Thoracic aorta (tissue), 2 donors: ENCODE measurements at places on chromosomes 6 and 20. TPM values are rescaled to one million over a fixed set of nuclear protein-coding genes. Genes with fewer than 3 reads are reported as not detected.

SIRPG gene
- total RNA-seq: 3.8 TPM

DLK2 gene
- not detected for total RNA-seq

EDN1 gene
- total RNA-seq: 6.5 TPM

CLDN20 gene
- not detected for total RNA-seq

GRCh38 chr6:139114746-139115145 lies 20.1 kb upstream of the HECA start:
- H3K36me3 ChIP-seq: no peaks in the 10 kb centered on the region
- no peaks in the 10 kb centered on the region for H3K4me1 ChIP-seq
- no peak for DNase-seq
- H3K27ac ChIP-seq: no peak overlapping the region

DNA sequence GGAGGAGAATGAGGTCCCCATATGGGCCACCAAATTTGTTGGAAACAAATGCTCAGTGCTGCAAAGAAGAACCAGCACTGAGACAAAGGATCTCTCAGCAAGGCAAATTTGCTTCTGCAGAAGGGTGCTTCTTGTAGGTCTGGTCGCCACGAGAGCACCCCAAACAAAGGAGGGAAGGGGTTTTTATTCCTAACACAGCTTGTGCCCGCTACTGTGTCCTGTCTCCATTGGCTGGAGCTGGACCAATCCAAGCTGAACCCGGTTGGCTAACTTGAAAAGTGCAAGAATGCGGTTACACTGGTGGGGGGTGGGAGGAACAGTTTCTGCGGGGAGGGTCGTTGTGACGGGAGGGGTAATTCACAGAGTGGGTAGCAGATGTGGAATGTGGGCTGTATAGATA lies 54.1 kb upstream of the TULP1 start:
- H3K36me3 ChIP-seq: no peaks in the 10 kb centered on the region
- no peak overlapping the region for H3K4me3 ChIP-seq
- DNase-seq: no peak

DNA sequence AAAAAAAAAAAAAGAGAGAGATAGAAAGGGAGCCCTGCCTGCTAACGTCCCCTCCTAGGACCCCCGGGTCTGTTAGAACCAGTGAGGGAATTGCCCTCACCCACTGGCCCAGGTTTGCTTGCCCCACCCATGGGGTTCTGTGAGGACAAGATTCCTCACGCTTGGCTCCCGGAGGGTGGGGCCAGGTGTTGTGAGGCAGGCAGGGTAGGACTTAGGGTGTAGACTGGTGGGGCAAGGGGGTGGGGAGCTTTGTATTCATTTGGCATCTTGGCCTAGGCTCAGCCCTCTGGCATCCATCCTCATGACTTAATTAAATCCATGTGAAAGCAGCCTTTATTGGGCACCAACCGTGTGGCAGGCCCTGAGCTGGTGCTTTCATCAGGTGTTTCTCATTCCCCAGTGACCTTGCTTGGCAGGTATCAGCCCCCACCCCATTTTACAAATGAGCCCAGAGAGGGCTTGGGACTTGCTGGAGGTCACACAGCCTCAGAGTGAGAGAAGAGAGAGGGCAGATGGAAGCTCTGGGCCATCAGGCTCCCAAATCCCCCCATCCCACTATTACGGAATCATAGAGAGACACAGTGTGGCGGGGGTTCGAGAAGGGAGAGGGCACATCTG lies 19.0 kb downstream of the RAB44 start:
- no peaks in the 10 kb centered on the region for H3K27me3 ChIP-seq
- no peaks in the 10 kb centered on the region for H3K4me1 ChIP-seq
- no peak overlapping the region for H3K27ac ChIP-seq

DNA sequence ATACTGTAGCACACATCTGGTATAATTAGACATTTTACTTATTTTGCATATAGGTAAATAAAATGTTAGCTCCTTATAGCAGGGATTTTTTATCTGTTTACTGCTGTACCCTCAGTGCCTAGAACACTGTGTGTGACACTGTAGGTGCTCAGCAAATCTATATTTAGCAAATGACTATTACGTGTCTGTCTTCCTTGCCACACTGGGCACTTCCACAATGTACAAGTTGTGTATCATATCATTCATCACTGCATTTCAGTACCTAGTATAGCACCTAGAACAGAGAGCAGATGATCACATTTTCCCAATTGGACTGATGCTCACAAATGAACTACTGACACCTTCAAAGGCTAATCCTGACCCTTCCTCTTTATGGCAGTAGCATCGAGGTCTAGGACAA lies 115.6 kb downstream of the MYB start:
- H3K27ac ChIP-seq: no peak overlapping the region
- H3K27me3 ChIP-seq: no peaks in the 10 kb centered on the region
- H3K4me1 ChIP-seq: no peaks in the 10 kb centered on the region
- H3K4me3 ChIP-seq: no peak overlapping the region
- H3K36me3 ChIP-seq: no peaks in the 10 kb centered on the region
- DNase-seq: no peak

GRCh38 chr6:161954077-161954476 lies 680.2 kb upstream of the AGPAT4 start:
- H3K36me3 ChIP-seq: no peaks in the 10 kb centered on the region
- no peak for DNase-seq
- H3K27me3 ChIP-seq: no peaks in the 10 kb centered on the region

DNA sequence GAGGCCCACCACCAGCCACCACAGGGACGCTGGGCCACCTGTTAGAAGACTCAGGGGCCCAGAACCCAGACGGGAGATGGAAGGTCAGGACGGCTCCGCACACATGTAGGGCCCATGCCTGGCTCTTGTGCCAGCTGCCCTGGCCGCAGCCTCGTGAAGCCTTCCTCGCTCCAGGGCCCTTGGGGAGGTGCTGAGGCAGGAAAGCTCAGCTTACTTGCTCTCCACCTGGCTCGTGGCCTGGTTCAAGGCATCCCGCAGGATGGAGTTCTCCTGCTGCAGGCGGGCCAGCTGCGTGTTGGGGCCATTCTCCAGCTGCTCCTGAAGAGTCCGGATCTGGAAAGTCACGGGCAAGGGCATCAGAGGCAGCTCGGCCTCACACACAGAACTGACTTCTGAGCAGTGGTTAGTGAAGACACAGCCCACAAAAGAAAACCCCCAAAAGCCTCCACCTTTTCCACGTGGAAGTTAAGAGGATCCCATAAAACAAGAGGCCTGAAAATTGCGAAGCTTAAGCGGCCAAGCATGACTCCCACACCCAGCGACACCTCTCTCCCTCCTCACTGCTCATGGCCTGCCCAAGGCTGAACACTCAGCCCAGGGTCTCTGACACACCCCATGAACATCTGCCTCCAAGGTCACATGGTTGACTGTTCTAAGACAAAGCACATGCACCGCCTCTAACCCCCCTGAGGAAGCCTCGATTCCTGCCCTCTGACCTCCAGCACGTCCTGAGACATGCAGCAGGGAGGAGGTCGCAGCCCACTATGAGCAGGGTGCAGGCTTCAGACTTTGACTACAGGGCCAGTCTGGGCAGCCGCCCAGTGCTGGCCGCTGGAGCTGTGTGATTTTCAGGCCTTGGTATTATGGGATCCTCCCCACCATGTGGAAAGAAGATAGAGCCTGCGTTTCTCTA lies 46.5 kb downstream of the RRBP1 start:
- peak overlapping the region; percentile 57 for H3K27ac ChIP-seq
- H3K36me3 ChIP-seq: peaks cover 34% of the 10 kb centered on the region
- no peaks in the 10 kb centered on the region for H3K27me3 ChIP-seq
- no peak overlapping the region for H3K4me3 ChIP-seq

- H3K4me3 ChIP-seq: no peak overlapping the region
- H3K27ac ChIP-seq: peak overlapping the region; percentile 81
- DNase-seq: peak; percentile 26
- H3K36me3 ChIP-seq: no peaks in the 10 kb centered on the region
- no peaks in the 10 kb centered on the region for H3K27me3 ChIP-seq
These were observed 89.8 kb upstream of the UST start for GRCh38 chr6:148657048-148657447.

- no peak overlapping the region for H3K27ac ChIP-seq
- H3K4me1 ChIP-seq: peaks cover 6% of the 10 kb centered on the region
These were observed 27.2 kb downstream of the DUSP22 start for GRCh38 chr6:319177-320131.

- no peak overlapping the region for H3K4me3 ChIP-seq
- H3K4me1 ChIP-seq: no peaks in the 10 kb centered on the region
- H3K27ac ChIP-seq: no peak overlapping the region
- H3K27me3 ChIP-seq: no peaks in the 10 kb centered on the region
- no peaks in the 10 kb centered on the region for H3K36me3 ChIP-seq
- DNase-seq: no peak
These were observed 308.5 kb downstream of the CLIC5 start for GRCh38 chr6:45707176-45707575.

DNA sequence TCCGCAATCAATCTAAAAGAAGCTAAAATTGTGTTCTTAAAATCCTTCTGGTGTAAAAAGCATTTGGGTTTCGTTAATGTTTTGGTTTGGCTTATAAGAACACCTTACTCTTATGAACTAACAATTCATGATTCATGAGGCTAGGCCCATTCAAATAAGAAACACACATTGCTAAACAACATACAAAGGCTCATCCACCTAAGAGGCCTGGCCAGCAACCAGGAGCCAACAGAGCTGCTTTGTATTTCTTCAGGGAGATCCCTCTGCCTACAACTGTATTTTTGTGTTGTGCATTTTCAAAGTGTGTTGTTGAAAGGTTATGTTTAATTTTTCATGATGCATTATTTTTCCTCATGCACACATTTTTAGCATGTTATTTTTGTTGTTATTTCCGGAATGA lies 98.6 kb downstream of the PTPRK start:
- H3K4me3 ChIP-seq: no peak overlapping the region
- no peak overlapping the region for H3K27ac ChIP-seq
- H3K36me3 ChIP-seq: no peaks in the 10 kb centered on the region
- H3K4me1 ChIP-seq: peaks cover 41% of the 10 kb centered on the region
- no peak for DNase-seq
- H3K27me3 ChIP-seq: no peaks in the 10 kb centered on the region

- H3K27ac ChIP-seq: no peak overlapping the region
- no peaks in the 10 kb centered on the region for H3K36me3 ChIP-seq
- H3K4me3 ChIP-seq: no peak overlapping the region
- no peaks in the 10 kb centered on the region for H3K4me1 ChIP-seq
- no peaks in the 10 kb centered on the region for H3K27me3 ChIP-seq
These were observed 160.1 kb downstream of the C6orf58 start for GRCh38 chr6:127737009-127737486.

GRCh38 chr6:151001387-151002056 lies 136.0 kb downstream of the MTHFD1L start:
- H3K4me1 ChIP-seq: peaks cover 11% of the 10 kb centered on the region
- H3K4me3 ChIP-seq: no peak overlapping the region
- H3K36me3 ChIP-seq: peaks cover under 1% of the 10 kb centered on the region
- DNase-seq: no peak

- H3K36me3 ChIP-seq: no peaks in the 10 kb centered on the region
- H3K4me3 ChIP-seq: no peak overlapping the region
- H3K27me3 ChIP-seq: no peaks in the 10 kb centered on the region
- no peak overlapping the region for H3K27ac ChIP-seq
- H3K4me1 ChIP-seq: peaks cover 11% of the 10 kb centered on the region
These were observed 25.7 kb downstream of the EZR start for GRCh38 chr6:158793432-158793831.

DNA sequence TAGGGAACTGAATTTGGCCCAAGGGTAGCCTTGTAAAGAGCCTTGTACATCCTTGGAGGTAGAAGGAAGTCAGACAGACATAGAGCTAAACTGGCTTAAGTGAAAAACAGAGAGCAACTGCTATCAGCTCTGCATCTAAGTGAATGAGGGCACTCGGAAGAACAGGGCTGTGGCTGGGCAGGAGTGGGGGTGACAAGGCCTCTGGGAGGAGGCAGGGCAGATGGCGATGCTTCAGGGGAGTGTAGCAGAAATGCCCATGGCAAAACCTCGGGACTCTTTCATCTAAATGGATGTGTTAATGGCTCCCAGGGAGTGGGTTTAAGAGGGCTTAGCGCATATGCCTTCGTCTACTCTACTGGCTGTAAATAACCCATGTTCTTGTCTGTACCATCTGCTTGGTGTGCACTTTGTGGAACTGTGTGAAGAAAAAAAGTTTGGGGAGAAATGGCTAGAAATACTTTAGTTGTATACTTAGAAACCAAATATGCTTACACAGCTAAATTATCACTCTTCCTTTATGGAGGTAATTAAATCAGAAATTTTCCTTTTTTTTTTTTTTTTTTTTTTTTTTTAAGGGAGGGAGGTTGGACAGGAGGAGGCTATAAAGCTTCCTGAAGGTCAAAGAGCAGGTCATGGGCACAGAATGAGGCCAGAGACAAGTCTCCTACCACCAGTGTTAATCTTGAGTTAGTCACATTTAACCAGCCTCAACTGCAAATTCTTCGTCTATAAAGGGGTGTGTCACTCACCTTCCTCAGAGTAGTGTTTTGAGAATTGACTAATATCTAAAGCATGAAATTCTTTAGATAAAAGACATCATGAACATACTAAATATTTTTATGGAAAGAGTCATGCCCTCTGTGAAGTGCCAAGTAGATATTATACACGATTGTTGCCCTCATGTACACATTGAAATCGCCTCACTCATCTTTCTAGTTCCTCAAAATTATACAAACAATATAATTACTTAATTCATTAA lies 60.9 kb downstream of the FYN start:
- H3K36me3 ChIP-seq: no peaks in the 10 kb centered on the region
- H3K4me1 ChIP-seq: no peaks in the 10 kb centered on the region
- DNase-seq: no peak
- no peak overlapping the region for H3K27ac ChIP-seq
- H3K4me3 ChIP-seq: no peak overlapping the region

DNA sequence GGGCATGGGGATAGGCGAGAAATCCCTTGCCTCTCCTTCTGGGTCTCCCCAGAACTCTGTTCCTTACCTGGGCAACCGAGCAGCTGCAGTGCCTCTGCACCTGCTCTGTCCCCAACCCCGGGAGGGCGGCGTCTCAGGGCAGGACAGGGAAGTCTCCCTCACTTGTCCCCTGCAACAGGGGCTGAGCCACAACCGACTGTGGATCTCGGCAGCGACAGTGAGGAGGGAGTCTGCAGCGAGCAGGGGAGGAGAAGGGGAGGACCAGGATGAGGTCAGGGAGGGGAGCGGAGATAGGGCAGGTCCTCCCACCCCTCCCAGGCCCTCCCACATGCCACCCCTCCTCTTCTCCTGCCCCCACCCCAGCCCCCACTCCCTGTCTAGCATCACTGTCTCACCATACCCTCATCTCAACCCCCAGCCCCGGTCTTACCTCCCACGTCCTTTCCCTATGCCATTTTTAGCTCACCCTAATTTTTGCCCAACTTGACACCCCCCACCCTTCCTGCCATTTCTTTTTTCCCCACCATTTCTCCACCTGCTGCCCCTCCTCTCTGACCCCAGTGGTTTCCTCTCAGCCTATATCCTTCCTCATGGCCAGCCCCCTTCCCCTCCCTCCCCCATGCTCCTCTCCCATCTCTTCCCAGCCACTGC lies at the start of gene TNXB:
TSS of gene TNXB (minus strand) at position 225 of the 651 bp plus-strand sequence. CDS start 11,140 bp downstream, outside the sequence.
- no peak for DNase-seq
- H3K4me1 ChIP-seq: peaks cover 39% of the 10 kb centered on the region
- H3K36me3 ChIP-seq: no peaks in the 10 kb centered on the region
- no peaks in the 10 kb centered on the region for H3K27me3 ChIP-seq

- H3K27ac ChIP-seq: no peak overlapping the region
- H3K36me3 ChIP-seq: peaks cover 7% of the 10 kb centered on the region
- no peak overlapping the region for H3K4me3 ChIP-seq
- no peaks in the 10 kb centered on the region for H3K27me3 ChIP-seq
- peaks cover 9% of the 10 kb centered on the region for H3K4me1 ChIP-seq
These were observed 23.9 kb upstream of the ASXL1 start for GRCh38 chr20:32333988-32334885.
